ENCODE measurements at places on chromosomes 5 and 9.

- DNase-seq = no peak
These were observed 24.7 kb upstream of the SPATA31E1 start for GRCh38 chr9:87857948-87858335.

- DNase-seq = no peak
These were observed 50.6 kb downstream of the C5orf15 start for GRCh38 chr5:133917785-133918184.

- DNase-seq = no peak
These were observed 108.5 kb downstream of the GAS1 start for GRCh38 chr9:86838519-86839497.

GRCh38 chr9:100554935-100555401 lies 22.9 kb upstream of the CAVIN4 start:
- peak; percentile 8 for DNase-seq

GRCh38 chr9:97300586-97300985 lies 6.9 kb upstream of the CCDC180 start:
- DNase-seq = no peak

DNA sequence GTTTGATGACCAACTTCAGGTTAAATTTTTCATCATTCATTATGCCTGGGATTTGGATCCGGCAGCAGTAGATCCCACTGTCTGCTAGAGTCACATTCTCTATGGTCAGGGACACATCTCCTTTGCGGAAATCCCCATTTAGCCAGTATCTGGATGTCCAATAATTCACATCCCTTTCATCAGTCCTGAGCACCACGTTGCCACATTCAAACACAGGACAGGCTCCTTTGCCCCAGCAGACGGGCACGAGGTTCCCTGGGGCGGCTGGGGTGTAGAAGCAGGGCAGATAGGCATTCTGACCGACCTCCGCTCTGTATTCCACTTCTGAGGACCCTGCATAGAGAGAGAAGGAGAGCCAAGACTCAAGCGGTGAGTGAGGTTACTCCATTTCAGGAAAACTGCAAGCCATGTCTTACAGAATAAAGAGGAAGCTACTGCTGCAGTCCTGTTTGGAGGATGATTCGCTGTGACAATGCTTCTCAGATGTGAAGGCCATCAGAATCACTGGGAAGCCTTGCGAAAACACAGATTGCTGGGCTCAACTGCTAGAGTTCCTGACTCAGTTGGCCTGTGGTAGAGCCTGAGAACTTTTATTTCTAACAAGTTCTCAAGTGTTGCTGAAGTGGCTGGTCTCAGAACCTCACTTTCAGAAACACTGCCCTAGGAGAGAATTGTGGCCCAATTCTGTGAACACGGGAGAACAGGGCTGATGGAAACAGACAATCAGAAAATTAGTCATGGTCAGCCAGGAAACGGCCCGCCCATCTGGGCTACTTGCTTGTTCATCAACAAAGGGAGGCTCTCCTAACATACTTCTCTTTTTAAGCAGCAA lies 2.0 kb downstream of the HAVCR2 start:
- no peak for DNase-seq

DNA sequence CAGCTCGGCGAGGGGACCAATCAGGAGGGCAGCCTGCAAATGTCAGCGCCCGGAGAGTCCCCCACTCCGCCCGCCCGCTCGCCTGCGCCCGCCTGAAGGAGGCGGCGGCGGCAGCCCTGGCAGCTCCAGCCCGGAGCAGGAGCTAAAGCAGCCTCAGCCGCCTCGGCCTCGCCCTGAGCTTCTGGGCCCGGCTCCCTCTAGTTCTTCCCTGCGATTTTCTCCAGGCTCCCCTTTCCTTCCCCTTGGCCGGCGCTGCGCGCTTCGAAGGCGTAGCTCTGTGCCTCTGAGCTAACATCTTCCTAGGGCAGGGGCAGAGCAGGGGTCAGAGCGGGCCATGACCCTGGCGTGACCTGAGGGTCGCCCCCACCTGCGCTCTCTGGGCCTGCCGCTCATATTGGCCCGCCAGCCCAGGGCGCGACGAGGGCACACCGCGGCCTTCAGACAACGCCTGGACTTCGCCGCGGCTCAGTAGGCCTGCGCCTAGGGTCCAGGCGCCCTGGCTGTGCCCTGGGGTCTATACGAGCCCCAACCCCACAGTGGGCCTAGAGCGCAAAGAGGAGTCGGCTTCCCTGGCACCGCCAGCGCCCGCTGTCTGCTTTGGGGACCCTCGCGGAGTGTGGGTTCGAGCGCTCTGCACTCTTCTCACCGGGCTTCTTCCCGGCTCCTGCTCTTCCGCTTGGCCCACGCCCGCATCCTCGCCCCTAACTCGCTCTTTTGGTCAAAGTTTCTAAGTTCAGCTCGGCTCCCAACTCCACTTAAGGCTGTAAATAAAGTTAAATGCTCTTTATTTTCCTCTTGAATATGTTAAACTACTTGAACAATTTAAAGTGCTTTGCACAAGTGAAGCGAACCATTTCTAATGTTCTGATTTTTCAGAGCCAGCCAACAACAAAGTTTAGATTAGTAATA lies 504 bp upstream of the OTP start:
- no peak for DNase-seq

DNA sequence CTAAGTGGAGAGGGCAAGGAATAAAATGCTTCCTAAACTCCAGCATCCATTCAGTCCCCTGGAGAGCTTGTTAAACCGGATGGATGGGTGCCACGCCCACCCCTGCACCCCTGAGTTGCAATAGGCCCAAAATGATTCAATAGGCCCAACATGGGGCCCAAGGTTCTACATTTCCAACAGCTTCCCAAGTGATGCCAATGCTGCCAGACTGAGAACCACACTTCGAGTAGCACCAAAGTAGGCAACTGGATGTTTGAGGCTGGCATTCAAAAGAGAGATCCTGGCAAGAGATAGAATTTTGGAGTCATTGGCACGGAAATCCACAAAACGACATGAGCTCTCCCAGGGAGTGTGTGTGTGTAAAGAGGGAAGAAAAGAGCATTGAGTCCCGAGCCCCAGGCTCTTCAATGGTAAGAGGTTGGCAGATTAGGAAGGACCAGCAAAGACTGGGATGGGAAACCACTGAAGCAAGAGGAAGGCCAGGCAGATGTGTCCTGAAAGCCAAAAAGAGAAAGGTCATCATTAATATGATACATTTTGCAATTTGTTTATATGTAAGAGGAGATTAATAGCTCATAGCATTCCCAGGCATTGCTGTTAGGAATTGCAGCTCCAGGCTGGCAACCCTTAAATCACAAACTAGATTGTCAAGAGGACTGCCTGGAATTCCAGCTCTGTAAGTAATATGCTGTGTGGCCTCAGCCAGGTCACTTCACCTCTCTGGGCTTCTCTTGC lies 130.6 kb downstream of the KCNIP1 start:
- DNase-seq = no peak

DNA sequence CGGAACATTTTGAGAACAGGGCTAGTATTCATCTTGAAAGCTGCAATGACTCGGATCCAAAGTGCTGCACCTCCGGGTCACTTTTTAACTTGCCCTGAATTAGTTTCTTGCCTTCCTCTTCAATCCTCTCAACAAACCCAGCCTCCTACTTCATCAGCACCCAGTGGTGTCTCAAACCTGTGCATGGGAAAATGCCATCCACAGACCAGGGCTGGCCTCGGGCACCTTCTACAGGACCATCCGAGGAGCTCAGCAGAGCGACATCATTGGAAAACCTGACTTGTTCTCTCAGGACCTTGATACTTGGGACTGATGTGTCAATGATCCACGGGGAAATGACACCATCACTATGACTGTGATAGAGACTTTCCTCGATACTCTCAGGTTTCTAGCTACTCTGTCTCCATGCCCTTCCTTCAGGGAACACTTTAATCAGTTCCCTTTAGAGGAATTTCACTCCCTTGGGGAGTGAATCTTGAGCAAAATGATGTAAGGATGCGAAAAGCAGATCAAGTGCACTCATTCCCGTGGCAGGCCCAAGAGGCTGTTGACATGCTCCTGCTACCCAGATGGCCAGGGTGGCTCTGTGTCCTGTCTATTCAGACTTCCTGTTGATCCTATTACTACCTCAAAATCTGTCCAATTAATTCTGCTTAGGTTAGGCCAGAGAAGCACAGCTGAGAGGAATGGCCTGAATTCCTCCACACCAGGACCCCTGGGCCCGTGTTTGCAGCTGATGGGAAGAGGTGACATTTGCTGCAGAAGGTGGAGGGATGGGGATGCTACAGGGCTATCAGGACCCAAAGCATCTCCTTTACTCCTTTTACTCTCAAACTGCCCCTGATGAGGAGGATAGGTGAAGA lies 96.5 kb upstream of the SLC25A48 start:
- no peak for DNase-seq

- no peak for DNase-seq
These were observed 72.9 kb downstream of the ARSB start for GRCh38 chr5:78912085-78912771.

DNA sequence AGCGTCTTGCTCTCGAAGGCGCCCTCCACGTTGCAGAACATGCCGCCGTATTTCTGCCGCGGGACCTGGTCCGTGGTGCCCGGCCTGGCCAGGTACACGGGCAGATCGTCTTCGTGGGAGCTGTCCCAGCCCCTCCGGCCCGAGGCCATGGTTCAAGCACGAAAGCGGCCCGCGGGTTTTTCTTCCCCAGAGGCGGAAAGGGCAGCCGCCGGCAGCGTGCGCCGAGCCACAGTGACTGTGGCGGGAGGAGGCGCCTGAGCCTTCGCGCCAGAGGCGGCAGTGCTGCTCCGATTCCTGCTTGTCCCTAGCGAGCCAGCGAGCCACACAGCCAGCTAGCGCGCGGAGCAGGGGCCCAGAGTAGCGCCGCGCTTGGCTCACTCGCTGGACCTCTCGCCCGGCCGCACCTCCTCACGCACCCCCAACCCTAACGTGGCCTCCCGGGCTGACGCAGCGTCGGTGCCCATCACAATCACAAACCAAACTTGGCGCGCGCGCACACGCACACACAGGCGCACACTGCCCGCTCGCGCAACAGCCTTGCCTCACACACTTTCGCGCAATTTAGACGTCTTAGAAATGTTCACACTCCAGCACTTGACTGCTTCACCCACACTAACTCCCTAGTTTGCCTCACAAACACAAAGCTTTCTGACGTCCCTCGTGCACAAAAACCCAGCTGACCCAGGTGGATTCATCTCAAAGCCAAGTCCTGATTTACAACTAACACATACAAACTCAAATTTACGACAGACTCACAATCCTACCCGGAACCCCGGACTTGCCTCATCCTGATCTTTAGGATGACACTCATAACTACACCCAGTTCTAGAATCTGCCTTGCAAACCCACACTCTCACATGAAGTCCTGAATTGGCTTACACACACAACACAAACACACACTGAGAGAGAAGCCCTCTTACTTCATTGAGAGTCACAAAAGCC lies at the start of gene DPYSL3:
TSS of gene DPYSL3 (minus strand) at position 359 of the 942 bp plus-strand sequence. CDS start at position 149, 210 bp downstream.
- peak; percentile 43 for DNase-seq

DNA sequence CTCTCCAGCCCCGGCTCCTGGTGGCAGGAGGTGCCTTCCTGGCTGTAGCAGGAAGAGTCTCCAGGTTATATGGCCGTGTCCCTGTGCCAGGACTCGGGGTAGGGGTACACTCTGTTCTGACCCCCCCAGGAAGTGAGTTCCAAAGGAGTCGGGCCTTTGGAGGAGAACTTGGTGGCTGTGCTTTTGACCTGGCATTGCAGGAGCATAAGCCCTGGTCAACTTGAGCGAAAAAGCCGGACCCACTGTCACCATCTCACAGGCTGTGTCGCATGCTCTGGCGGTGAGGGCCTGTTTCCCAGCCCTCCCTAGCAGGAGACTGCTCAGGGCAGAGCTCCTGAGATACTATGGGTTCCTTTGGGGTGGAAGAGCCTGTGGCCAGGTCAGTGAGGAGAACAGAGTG lies 36.0 kb downstream of the GADD45G start:
- no peak for DNase-seq

- DNase-seq = no peak
These were observed 522 bp downstream of the BHMT start for GRCh38 chr5:79111960-79112702.

GRCh38 chr9:121860744-121861143 lies 209.3 kb downstream of the DAB2IP start:
- no peak for DNase-seq

GRCh38 chr5:108340131-108340530 lies 41.8 kb downstream of the FBXL17 start:
- no peak for DNase-seq

- DNase-seq = no peak
These were observed 83.0 kb downstream of the ELAVL2 start for GRCh38 chr9:23743036-23743435.

DNA sequence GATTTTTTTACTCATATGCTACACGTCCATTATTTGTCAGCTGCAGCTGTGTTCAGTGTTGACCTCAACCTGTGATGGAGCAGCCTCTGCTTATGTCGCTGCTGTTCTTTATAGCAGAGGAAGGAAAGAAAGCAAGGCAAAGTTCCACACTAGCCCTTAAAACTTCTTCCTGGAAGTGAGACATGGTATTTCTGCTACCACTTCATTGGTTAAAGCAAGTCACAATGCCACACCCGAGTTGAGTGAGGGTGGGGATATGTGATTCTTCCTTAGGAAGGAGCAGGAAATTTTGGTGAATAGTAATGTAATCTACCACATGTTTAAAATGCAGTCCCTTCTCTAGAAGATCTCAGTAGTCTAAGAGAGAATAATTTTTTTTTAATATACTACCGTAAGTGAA lies 224.8 kb upstream of the DMRT1 start:
- DNase-seq = no peak

DNA sequence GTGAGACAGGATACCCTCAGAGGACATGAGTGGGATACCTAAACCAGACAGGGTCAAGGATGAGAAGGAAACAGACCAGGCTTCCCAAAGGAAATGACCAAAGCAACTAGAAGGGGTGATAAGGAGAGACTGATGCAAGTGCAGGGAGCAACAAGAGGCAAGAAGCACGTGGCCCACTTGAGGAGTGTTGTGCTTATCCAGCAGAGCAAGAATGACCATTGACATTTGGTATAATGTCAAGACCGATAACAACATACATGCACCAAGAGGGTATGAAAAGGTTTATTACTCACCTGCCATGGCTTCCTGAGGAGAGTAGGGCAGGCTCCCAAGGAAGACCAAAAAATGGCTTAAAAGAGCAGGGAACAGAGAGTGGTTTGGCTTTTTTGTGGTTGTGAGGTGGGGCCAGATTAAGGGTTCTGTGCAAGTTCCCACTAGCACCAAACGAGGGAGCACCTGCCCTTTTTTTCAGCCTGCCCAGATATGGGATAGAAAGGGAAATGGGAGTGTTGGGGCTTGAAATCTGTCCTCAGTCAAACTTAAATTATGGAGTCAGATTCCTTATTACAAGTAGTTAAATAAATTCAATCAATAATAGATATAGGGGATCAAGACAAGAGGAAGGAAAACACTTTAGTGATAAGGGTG lies 513.6 kb downstream of the RASEF start:
- peak; percentile 13 for DNase-seq

DNA sequence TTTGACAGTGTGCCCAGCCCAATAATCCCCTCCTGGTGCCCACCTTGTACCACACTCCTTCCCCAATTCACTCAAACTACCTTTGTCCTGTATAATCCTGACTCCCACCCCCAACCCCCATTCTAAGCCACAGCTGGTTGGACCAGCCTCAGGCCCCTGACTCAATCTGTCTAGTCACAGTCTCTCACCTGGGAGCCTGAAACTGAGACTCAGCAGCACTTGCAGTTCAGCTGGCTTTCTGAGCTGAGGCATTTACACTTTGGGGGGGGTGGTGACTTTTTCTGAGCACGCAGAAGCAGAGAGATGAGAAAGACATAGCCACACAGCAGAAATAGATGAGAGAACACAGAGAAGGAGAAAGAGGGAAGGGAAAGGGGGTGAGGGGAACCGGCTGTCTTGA lies 247.3 kb downstream of the MAN2A1 start:
- no peak for DNase-seq
